ENCODE measurements at places on chromosomes 7 and 10.

DNA sequence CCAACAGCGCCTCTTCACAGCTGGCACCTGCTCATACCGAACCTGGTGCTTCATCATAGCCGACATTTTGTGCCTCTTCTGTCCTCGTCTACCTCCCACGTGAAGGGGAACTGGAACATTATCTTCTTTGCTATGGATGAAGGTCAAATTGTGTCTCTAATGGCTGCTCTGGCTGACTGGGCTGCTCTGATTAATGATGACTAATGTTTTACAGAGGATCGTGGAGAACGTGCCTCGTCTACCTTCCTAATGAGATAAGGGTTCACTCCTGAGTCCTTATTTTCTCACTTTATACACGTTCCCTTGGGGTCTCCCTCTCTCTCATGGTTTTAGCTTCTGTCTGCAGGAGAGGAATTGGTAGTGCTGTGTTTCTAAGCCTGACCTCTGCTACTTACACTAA, 420.3 kb downstream of the PHTF2 start:
- DNase-seq, result no peak

GRCh38 chr7:158390460-158390859, 197.2 kb downstream of the PTPRN2 start:
- no peak for DNase-seq

- no peak for DNase-seq
Measured at GRCh38 chr7:34011696-34012095, 106.4 kb downstream of the BMPER start.

GRCh38 chr7:48183370-48183743, 12.1 kb downstream of the ABCA13 start:
- peak; percentile 2 for DNase-seq

DNA sequence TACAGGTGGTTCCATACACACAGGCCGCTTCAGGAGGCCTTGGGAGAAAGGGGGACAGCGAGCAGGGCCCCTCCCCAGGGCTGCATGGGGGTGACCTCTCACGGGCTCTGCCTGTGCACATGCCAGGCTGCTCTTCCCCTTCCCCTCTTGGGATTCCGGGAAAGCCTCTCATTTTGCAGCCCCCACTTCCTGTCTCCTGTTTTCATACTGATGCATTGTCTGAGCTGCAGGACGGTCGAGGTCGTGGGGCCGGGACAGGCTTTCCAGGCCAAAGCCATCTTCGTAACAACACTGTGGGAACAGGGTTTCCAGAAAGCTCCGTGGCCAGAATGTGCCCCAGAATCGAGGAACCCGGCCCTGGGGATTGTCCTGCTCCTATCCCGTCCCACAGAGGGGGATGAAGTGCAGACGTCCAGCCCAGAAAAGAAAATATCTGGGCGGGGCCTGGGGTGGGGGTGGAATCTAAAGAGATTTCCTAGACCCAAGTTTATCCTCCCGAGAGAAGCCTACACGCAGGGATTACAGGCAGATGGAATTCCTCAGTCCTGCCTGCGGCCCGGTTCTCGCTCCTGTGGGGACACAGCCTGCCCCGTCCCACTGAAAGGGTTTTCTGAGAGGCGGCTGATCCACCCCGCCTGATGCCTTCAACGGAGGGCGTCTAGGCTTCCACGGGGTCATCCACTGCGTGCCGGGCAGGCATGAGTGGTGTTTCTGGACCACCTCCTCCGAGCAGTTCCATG, 29.5 kb upstream of the DNAAF5 start:
- DNase-seq, result no peak

Data from NCI-H187 treated with DMSO at 0.1 percent for 48 hours (cell line).